ENCODE measurements at places on chromosomes 5 and 9.

- no peak for DNase-seq
These were observed 440.7 kb downstream of the NFIB start for GRCh38 chr9:13873203-13873602.

DNA sequence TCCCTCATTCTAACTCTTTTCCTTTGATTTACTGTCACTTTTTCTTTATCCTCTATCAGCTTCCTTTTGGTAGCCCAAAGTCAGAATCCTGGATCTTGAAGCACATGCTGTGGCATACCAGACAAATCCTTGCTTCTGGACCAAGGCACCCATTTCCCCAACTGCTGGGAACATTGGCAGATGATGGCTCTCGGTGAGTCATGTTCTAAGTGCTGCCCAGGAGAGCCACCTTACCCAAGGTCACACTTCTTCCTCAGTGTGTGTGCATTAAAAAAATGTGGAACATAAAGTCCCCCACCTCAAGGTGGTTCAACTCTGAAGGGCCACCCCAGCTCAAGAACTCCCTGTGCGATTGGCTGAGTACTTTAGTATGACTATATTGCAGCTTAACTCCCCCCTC lies 141.4 kb upstream of the PUM3 start:
- no peak for DNase-seq

GRCh38 chr9:7415836-7416235 lies 383.7 kb downstream of the DMAC1 start:
- DNase-seq = no peak

GRCh38 chr5:149810856-149811255 lies 80.7 kb downstream of the PPARGC1B start:
- DNase-seq = no peak

DNA sequence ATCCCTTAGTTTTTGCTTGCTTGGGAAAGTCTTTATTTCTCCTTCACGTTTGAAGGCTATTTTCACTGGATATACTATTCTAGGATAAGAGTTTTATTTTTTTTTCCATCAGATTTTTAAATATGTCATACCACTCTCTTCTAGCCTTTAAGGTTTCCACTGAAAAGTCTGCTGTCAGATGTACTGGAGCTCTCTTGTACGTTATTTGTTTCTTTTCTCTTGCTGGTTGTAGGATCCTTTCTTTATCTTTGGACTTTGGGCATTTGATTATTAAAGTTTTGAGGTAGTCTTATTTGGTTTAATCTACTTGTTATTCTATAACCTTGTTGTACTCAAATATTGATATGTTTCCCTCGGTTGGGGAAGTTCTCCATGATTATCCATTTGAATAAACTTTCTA lies 848.4 kb upstream of the COX7C start:
- no peak for DNase-seq

DNA sequence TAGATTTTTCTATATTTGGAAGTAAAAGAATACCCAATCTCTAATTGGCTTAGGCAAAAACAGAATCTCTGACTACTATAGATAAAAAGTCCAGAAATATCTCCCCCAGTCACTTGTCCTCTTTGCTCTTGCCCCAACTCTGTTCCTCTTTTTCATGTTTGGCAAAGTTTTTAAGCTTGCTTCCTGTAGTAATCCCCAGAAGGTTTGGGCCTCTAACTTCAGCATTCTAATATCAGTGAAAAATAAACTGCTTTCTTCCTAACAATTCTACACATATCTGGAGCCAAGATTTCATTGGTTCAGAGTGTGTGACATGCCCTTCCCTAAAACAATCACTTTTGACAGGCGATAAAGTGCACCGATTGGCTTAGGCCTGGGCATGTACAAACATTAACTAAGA lies 1680.3 kb downstream of the MAT2B start:
- DNase-seq = no peak

DNA sequence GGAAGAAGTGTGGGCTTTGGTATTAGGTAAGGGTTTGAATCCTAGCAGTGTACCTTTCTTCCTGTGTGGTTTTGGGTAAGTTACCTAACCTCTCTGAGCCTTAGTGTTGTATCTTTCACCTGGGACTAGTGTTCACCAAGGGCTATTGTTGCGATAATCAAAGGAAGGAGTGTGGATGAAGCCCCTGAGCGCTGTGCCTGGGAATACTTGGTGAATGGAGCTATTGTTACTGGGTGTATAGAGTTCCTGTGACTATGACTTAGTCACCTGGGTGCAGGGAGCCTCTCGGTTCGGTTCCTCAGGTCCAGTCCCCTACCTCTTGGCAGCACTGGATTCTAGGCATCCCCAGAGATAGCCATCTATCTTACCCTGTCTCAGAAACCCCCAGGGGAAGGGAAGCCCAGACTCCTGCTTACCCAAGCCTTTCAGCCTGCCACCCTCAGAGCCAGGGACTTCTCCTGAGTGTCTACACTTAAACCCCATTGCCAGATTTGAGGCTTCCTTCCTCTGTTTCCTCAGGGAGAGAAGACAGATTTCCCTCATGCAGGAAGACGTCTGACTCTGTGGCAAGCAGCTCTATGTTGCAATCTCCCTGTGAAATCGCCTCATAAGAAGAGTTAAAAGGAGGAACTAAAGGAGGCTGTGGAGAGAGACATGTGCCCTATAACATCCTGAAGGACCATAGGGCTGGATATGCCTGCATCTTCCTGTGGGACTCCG lies 181.0 kb upstream of the PITX1 start:
- DNase-seq = no peak

GRCh38 chr5:178234750-178235587 lies 2.4 kb upstream of the PHYKPL start:
- DNase-seq = peak; percentile 59

- no peak for DNase-seq
These were observed 82.5 kb downstream of the CSNK1G3 start for GRCh38 chr5:123594434-123594833.

DNA sequence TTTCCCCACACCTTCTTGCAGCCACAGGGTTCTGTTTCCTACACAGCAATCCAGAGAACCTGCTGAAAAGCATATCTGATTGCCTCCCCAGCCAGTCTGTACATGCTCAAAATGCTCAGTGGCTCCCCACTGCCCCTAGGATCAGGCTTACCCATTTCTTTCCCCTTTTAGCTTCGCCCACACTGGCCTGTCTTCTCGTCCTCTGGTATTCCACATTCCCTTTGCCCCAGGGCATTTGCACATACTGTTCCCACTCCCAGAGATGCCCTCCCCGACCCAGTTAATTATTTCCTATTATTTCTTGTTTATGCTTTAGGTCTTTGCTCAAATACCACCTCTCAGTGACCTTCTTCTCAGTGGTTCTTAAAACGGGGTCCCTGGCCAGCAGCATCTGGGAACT lies 6.7 kb upstream of the TSPAN17 start:
- no peak for DNase-seq

DNA sequence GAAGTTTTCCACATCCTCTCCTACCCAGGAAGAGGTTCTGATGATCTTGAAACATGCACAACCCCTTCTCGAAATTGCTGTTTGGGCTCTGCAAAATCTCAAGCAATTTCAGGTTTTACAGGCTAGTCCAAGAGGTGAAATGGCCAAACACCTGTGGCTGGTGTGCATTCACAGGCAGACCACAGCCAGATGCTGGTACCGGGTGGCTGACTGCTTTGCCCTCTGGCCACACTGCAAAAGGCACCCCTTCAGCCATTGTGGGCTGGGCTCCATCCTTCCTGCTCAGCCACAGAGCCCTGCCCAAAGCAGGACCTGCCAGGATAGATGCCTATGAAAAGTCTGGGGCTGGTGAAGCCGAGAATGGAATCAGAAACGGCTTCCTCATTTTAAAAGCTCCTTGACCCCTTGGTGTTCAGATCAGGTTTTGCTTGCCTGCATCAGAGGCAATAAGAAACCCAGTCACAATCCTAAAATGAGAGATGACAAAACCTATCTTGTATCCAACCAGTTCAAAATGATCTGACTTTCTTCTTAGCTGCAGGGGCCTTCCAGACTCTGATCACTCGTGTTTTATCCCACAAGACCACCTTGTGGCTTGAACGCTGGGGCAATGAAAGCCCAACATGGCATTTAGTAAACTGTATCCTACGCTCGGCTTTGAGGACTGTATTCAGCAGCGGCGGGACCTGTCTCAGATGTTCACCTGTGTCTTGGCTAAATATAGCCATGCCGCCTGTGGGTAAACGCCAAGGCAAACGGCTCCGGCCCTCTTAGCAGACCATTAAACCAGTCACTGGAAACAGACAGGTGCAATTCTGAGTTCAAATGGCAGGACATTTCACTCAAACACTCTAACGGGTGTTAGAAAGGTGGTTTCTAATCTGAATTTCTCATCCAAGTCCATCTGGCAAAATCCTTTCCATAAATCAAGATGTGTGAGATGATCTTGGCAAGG lies 49.6 kb downstream of the EPB41L4B start:
- no peak for DNase-seq

DNA sequence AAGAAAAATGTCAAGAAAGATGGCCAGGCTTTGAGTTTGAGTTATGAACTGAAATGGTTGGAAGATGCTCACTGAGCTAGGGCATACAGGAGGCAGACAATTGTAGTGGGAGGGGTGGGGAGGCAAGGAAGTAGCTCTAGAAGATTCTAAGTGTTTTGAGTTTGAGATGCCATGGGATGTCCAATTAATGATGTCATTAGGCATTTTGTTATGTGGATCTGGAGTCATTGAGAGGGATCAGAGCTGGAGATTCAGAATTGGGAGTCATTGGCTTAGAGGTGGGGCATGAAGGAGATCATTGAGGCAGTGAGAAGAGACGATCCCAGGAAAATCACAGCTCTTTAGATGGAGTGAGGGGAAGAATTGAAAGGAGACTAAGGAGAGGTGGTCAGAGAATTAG lies 111.5 kb upstream of the ZNF618 start:
- DNase-seq = no peak

DNA sequence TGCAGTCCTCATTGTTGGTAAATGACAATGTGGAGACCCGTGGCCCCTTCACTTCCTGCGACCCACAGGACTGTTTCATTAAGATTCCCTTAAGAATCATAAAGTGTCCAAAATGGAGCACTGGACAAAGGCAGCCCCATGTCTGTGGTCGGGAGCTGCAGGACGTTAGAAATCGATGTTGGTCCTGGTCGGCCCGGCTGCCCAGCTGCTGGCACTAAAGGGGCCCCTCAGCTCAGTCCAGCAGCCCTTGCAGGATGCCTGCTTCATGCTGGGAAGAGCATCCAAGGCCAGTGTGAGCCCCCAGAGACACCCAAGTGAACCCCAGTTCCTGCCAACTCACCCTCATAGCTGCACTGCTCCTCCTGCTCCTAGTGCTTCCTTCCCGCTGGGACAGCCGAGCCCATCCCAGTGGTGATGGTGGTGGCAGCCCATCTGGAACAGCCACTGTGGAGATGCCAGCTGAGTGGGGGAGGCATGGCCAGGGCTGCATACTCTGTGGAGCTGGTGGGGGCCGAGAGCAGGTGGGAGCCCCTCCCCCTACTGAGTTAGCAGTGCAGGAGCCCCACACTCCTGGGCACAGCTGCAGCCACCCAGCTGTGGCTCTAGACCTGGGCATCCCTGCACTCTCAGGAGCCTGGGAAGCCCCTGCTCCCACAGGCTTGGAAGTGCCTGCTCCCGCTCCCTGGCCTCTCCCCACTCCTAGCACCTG lies 168.0 kb upstream of the IRX2 start:
- DNase-seq = no peak

DNA sequence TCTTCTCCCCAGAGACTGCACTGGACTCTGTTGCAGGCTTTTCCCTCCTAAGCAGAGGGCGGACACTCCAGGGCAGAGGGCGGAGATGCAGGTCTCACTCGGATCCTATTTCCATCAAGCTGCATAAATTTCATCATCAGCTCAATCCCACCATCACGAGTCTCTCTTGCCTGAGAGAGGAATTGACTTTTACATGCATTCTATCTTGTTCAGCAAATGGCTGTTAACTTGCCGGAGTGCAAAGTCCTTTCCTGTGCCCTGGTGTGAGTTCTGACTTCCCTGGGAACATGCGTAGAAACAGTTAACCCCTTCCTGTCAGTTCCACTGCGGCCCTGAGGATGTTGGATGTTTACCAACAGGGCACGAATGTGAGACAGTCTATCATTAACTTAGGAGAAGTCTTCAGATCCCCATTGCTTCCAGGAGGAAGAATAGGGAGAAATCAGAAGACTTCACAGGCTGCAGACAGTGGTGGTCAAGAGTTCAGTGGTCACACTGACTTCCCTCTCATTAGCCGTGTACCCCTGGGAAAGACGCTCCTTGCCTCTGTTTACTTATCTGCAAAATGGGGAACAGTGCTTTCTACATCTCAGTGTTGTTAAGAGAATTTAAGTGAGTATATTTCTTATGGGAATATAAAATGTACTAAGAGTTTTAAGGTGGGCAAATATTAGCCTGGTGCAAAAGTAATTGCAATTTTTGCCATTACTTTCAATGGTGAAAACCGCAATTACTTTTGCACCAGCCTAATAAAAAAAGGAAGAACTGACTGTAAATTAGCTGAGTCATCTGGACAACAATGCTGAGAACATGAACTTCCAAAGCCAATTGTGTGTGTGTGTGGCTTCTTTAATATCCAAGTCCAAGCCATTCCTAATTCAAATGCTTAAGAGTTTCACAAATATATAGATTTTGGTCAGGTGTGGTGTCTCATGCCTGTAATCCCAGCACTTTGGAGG lies 248.0 kb downstream of the DRD1 start:
- no peak for DNase-seq

DNA sequence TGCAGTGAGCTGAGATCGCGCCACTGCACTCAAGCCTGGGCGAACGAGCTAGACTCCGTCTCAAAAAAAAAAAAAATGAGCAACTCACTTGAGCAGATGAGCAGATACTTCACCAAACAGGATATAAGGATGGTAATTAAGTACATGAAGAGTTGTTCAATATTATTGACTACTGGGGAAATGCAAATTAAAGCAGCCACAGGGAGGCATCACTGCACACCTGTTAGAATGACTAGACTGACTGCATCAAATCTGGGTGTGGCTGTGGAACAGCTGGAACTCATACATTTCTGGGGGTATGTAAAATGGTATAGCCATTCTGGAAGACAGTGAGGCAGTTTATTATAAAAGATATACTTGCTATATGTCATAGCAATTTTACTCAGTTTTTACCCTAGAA lies 93.0 kb downstream of the WNK2 start:
- no peak for DNase-seq

GRCh38 chr5:135216471-135217343 lies 182.3 kb downstream of the MACROH2A1 start:
- no peak for DNase-seq

DNA sequence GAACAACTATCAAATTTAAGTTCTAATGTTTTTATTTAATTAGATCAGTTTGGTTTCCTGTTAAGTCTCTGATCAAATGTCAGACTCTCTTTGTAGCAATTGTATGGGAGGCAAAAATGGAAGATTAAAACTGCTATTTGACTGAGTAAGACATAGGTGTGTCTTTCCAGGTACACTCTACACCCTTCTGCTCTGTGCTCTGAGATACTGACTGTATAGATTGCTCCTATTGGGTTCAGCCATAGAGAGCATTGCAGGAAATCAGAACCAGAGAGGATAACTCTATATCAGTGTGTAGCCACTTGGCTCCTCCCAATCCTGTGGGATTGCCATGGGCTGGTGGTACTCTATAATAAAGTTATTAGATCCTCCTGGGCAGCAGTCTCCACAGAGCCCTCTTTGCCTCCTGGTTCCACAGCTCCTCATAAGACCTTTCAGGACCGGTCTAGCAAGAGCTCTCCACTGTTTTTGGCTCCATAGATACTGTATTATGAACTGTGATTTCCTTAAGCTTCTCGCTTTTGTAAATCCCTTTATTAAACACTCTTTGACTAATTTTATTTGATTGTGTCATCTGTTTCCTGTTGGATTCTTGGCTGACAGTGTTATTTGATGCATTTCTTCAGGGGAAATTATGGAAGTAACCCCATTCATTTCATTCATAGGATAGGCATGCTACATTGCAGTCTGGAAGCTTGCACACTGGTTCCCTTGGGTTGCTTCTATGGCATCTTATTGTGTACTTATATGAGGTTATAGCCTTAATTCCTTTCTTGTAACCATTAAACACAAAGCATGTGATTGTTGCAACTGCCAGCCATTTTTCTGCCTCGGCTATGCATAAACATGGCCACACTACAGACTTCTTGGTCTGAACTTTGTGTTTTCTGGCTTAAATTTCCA lies 115.6 kb downstream of the VCAN start:
- DNase-seq = no peak

Measured in stimulated activated naive CD4-positive, alpha-beta T cell treated with Interleukin-2 at 50 U/mL for 16 hours (primary cell).